ENCODE measurements at places on chromosomes 16 and 17.

- DNase-seq, result no peak
Observed at GRCh38 chr17:8455665-8456209, 20.1 kb downstream of the NDEL1 start.

- no peak for DNase-seq
Observed at GRCh38 chr16:6345090-6345489, 987.6 kb upstream of the RBFOX1 start.

DNA sequence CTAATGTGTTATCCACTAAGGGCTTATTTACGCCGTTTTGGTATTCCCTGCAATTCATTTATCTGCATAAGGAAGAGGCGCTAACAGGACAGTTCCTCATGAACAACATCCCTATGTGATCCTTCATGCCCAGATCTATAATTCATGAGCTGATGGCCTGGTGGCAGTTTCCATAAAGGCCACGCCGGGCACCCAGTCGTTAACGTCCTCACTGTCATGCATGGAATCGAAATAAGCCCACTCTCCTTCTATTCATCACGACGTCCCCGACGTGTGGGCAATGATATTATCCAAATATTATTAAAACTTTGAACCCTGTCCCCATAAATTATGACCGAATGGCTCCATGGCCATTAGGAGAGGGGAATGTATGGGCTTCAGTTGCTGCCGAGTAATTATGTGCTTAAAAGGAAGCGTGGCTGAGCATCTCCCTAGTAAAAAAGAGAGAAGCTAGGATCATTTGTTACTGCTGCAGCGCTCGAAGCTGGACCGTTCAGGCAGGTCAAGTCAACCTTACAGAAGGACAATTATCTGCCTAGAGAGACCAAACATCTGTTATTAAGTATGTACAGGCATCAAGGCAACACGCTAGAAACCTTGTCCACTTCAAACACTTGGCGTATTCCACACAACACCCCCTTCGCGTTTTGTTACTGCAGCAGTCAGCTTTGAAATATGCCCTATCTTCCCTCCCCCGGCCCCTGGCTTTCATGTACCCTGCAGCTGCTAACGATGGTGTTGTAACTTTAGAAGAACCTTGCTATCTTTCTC lies 94.0 kb upstream of the SALL1 start:
- DNase-seq, result no peak

- no peak for DNase-seq
Observed at GRCh38 chr17:14067347-14067746, 2.0 kb upstream of the COX10 start.

DNA sequence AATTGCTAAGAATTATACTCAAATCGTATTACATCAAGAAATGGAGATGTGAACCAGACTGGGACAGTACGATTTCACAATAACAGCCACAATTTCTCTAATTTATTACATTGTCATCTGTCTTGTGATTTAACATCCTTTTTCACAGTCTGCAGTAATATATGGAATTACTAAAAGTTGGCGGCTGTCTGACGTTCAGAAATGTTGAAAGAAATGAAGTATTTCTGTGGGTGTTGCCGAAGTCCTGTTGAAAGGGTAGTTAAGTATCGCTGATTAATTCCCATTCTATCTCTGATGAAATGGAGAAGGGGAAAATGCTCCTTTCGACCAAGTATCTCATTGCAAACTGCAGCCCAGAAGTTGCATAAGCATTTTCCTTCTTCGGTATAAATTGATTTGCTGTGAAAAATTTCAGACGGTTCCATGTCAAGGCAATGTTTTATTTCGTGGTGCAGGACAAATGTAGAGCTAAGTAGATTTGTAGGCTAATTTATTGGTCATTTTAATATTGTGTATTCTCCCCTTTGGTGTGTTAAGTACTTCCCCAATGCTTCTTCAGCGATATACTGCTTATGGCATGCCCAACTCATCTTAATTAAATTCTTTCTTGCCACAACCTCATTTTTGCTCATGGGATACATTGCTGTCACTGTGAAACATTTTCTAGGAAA lies 775.2 kb upstream of the RBFOX1 start:
- DNase-seq, result no peak

DNA sequence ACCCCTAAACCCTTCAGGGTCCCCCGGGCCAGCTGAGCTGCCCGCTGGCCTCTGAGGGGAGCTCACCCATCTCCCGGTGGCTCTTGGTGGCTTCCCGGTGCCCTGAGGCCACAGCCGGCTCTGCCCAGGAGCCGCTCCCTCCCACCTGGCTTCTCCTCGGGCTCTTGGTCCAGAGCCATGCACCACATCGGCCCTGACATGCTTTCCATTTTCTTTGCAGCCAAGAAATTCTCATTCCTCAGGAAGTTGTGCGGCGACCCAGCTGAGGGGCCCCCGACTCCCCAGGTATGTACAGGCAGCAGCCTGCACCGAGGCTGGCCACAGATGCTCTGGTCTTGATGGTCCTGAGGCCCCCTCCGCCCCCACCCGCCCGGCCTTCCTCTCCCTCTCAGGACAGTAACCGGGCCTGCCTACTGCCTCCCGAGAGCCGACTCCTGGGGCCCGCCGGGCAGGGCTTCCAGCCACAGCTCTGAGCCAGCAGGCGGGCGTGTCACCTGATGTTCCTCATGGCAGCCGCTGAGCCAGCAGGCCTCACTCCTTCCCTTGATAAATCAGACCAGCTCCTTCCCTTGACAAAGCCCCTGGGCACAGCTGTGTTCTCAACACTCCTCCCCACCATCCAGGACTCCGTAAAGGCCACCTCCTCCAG lies 28.4 kb upstream of the ZFPM1 start:
- no peak for DNase-seq

DNA sequence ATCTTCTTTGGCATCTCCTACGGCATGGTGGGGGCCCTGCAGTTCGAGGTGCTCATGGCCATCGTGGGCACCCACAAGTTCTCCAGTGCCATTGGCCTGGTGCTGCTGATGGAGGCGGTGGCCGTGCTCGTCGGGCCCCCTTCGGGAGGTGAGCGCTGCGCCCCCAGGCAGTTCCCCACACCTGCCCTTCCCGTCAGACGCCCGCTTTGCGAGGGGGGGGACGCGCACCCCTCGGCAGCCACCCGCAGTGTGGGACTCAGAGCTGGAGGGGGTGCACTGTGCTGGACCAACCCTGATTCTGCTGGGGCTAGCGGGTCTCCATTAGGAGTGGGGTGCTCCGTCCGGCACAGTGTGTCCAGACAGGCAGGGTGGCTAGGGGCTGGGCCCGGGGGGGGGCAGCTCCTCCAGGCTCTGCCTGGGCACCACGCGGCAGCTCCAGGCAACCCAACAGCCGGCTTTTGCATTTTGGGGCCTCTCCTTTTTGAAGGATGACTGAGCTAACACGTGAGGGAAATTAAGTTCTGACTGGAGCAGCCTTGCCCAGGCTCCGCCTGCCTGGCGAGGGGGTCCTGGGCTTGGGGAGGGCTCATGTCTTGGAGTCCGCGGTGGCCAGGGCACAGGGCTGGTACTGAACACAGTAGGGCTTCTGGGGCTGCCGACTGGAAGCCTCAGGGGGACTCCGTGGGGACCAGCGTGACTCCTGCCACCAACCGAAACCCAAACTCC lies 9.1 kb downstream of the SLC16A3 start:
- no peak for DNase-seq

GRCh38 chr17:50102164-50102991 lies 7.2 kb downstream of the PDK2 start:
- no peak for DNase-seq

- no peak for DNase-seq
Observed at GRCh38 chr17:40910441-40910841, 25.4 kb upstream of the KRT20 start.

DNA sequence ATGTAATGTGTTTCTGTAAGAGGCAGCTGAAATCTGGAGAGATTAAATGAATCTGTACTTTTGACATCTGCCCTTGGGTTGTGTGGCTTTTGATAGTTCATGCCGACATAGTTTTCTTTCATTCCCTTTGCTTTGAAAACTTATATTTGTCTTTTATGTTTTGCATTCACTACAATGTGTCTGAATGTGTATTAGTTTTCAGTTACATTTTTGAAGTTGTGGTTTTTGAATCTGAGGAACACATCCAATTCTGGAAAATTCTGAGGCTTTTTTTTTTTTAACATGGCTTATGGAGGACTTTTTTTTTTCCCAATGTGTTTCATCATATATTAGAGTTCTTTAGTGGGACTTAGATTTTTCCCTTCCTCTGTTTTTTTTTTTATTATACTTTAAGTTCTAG lies 683.7 kb upstream of the SOX9 start:
- DNase-seq, result no peak

GRCh38 chr16:67391424-67392300 lies 1.6 kb downstream of the TPPP3 start:
- no peak for DNase-seq

DNA sequence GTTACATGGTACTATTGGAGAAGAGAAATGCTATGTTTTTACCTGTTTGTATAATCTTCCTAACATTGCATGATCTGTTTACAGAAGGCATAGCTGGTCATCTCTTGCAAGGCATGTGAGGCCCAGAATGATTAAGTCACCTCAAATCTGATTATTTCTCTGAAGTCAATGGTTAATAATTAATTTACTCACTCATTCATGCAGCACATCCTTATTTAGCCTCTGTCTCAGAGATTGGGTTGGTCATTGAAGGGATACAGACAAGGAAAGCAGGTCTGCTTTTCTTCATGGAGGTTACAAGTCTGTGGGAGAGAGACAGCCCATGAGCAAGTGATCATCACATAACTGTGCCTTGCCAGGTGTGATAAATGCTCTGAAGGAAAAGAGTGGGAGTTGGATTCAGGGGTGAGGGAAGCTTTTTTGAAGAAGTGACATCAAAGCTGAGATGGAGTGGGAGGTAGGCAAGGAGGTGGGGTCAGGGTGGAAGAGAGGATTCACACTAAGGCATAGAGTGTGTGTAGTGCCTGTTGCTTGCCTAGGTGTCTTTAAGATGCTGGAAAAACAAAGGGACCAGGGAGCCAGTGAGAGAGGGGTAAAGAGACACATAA lies 16.3 kb upstream of the RBFOX1 start:
- DNase-seq, result no peak

DNA sequence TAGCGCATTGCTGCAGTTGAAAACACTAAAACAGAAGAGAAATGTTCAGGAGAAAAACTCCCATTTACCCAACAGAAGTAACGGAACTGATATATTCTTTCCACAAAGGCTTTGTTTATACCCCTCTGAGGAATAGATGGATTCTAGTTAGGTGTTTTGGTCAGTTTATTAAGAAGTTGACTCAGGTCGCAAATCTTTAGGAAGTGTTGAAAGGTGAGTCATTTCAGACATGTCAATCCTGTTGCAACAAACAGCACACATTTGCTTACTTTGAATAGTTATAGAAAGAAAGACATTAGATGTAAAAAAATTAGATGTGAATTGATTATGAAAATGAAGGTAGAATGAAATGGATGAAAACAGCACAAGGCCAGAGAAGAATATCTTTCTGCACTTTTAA lies 941.0 kb downstream of the KCNJ2 start:
- DNase-seq, result no peak

Data from hematopoietic multipotent progenitor cell treated with erythropoietin and hydrocortisone succinate and interleukin-3 and kit ligand, for 8 days (in vitro differentiated cells).